Pancreas (tissue), 10 donors: ENCODE measurements at places on chromosomes 5 and 9. TPM values are rescaled to one million over a fixed set of nuclear protein-coding genes. Genes with fewer than 3 reads are reported as not detected.

- no peak for DNase-seq
Observed at GRCh38 chr5:23234197-23234596, 273.2 kb upstream of the PRDM9 start.

GRCh38 chr5:50727149-50727496 lies 60.7 kb downstream of the PARP8 start:
- DNase-seq = no peak

Gene SEMA6A
- 13.9 TPM for total RNA-seq

Gene FGF1
- total RNA-seq = 0.90 TPM

Gene CNTFR
- 0.12 TPM for total RNA-seq

DNA sequence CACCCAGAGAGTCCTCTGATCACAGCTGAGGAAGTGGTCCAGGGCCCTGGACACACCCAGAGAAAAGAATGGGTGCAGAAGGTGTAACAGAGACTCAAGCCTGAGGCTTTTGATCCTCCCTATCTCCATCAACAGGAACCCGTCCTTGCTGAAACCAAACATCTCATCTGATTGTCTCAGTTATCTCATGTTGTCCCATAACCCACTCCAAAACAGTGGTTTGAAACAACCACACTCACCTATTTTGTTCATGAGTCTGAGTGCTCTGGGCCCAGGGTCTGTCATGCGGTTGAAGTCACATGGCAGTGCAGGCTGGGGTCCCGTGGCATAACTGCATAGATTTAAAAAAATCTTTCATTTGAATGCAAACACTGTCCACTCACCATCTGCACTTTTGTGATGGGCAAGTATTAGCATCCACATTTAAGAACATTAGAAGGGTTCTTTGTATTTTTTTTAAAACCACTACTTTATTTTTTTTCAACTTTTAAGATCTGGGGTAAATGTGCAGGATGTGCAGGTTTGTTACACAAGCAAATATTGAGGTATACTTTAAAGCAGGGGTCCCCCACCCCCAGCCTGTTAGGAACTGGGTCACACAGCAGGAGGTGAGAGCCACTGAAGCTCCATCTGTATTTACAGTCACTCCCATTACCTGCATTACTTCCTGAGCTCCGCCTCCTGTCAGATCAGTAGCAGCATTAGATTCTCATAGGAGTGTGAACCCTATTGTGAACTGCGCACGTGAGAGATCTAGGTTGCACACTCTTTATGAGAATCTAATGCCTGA lies 255.8 kb downstream of the ROR2 start:
- DNase-seq = no peak

Gene FGF10
- total RNA-seq = 5.8 TPM

- DNase-seq = no peak
Observed at GRCh38 chr9:129391221-129391661, 213.2 kb upstream of the IER5L start.

GRCh38 chr5:73375949-73376348 lies 72.6 kb downstream of the FOXD1 start:
- DNase-seq = no peak

DNA sequence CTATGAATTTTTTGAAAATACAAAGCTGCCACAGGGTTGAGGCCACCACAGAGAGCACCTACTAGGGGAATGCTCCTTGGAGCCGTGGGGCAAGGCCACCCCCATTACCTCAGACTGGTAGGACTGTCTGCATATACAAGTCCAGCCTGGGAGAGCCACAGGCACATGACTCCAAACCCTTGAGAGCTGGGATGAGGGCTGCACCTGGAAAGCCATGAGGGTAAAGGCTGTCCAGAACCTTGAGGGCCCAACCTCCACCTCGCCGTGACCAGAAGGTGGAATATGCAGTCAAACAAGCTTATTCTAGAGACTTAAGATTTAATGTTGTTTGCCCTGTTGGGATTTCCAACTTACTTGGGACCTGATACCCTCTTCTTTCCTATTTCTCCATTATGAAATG lies 69.5 kb upstream of the TSLP start:
- no peak for DNase-seq

DNA sequence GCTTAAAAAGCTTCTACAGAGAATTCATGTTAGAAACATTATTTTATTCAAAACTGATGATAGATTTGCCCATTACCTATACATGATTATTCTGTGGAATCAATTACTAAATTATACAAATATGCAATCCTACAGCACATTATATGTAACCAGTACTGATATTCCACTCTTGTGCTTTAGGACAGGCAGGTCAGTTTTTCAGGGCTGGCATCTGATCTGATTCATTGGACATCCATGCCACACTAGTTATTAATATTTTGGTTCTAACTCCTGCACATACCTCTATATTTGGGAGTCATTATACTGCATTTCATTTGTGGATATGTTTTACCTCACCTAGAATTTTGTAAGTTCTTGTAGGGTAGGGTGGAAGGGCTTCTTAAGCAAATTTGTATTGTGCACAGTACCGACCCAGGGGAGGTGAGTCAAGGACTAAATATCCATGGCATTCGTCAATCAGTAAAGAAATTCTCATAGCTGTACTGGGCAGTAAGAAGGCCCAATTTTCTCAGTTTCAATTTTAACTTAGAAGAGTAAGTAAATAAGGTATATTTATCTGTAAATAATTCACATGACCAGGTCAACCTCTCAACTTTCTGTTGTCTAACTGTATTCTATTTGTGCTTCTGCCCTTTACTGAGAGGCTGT lies 33.5 kb downstream of the ELOVL7 start:
- no peak for DNase-seq

GRCh38 chr5:66933066-66933465 lies 263.5 kb downstream of the CD180 start:
- no peak for DNase-seq

DNA sequence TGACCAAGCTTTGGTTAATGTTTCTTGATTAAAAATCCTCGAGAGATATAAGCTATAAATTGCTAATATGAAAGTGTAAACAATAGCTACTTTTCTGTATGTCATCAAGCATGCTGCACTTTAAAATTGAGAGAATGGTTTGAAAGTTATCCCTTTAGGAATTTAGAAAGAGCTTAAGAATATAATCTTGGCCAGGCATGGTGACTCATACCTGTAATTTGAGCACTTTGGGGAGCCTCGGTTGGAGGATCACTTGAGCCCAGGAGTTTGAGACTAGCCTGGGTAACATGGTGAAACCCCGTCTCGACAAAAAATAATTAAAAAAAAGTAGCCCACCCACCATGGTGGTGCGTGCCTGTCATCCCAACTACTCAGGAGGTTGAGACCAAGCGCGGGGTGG lies 12.2 kb upstream of the MROH2B start:
- no peak for DNase-seq

DNA sequence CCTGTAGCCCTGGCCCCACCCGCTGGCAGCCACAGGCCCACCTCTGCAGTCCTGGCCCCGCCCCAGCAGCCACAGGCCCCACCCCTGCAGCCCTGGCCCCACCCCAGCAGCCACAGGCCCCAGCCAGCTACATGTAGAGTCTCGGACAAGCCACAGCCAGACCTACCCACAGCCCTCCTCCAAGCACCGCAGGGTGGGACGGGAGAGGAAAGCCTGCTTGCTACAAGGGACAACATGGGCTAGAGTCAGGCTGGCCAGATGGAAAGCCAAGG lies 49.5 kb upstream of the SARDH start:
- DNase-seq = no peak

GRCh38 chr5:146025114-146025680 lies 80.2 kb downstream of the PLAC8L1 start:
- peak; percentile 66 for DNase-seq

GRCh38 chr5:146059460-146060220 lies 45.7 kb downstream of the PLAC8L1 start:
- DNase-seq = no peak

GRCh38 chr5:135138116-135138850 lies 104.3 kb upstream of the PITX1 start:
- DNase-seq = no peak

GRCh38 chr5:171120986-171121622 lies 187.9 kb upstream of the TLX3 start:
- no peak for DNase-seq

Gene GPR151
- not detected for total RNA-seq

Gene MEF2C
- total RNA-seq = 2.6 TPM

DNA sequence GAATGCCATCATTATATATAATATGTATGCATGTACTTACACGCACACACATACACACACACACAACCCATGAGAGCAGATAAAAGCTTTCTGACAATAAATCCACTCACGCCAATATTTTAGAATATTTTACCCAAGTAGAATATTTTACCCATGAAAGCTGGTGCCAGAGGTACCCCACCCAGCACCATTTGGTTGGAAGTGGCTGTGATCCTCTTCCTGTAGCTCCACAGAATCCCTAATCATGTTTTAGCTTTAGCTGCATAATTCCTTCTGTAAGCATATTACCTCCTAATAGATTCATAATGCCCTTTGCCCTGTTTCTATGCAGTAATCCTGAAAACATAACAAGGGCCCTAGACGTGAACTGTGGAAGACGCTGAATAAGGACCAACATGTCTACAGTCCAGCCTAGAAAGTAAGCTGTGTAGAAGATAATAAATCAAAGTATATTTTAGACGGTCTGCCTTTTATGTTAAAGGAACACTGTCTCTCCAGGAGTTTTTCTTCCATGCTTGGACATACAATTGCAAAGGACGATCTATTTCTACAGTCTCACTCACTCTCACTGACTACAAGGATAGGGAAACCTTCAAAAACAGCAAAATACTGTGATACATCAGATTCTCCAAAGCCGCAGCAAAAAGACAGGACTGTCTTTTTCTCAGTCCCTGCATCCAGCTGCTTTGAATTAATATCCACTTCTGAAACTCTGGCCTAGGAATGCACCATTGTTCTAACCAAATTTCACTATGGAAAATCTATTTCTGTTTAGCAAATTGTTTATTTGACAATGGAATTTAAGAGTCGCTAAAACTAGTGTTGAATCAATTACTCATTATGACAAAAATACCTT lies 98.2 kb downstream of the USP20 start:
- DNase-seq = no peak

GRCh38 chr9:79127661-79128060 lies 444.1 kb upstream of the TLE4 start:
- DNase-seq = no peak

Gene IARS1
- 30.3 TPM for total RNA-seq

Gene C9
- not detected for total RNA-seq

Gene C8G
- 0.43 TPM for total RNA-seq

GRCh38 chr9:130042406-130042884 lies 544 bp downstream of the FNBP1 start:
- peak; percentile 53 for DNase-seq

GRCh38 chr5:67875601-67876000 lies 340.0 kb upstream of the PIK3R1 start:
- DNase-seq = no peak

Gene MAML1
- 11.5 TPM for total RNA-seq

DNA sequence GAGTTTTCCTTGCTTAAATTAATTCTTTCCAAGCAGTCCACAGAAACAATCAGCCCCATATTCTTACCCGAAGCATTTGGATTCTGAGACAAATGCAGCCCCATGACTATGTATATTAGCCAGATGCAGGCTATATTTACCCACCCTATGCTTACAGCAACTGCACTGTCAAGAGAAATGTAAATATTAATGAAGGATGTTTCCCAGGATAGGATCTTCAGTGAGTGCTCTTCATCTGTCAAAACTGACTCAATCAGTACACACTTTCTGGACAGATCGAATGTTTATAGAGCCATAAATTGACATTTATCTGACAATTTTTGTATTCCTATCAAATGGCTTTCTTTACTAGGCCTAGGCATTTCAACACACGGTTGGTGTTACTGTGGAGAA lies 725.3 kb upstream of the SEMA6A start:
- no peak for DNase-seq

Gene IFNA2
- not detected for total RNA-seq

GRCh38 chr9:127526655-127527559 lies 75.6 kb downstream of the LRSAM1 start:
- no peak for DNase-seq

DNA sequence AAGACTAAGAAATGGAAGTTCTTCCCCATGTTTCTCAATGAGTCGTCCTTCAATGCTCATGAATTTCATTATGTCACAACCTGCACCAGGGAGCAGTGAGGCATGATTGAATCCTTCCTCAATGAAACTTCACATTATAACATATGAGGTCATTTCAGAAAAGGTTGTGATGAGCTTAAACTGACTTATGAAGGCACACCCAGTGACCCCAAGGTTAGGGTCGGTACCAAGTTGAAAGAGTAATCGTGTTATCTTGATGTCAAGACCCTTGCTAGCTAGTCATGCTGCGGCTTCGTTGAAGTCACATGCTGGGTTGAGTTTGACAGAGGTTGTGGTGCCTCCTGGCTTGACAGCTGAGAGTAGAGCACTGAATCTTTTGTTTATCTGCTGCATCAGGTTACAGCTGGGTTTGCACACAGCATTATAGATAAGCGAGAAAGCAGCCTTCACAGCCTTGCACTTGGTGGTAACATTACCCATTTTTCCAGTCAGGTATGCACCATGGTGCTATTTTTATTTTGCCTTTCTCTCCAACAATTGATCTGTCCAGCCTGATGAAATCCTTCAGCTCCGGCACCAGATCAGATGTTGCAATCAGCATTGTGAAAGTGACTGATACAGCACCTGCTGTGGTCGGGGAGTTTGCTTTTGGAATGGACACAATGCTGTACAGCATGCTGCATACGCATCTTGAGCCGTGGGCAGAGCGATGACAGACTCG lies 133.2 kb downstream of the ERCC6L2 start:
- DNase-seq = no peak

Gene CCDC192
- not detected for total RNA-seq

DNA sequence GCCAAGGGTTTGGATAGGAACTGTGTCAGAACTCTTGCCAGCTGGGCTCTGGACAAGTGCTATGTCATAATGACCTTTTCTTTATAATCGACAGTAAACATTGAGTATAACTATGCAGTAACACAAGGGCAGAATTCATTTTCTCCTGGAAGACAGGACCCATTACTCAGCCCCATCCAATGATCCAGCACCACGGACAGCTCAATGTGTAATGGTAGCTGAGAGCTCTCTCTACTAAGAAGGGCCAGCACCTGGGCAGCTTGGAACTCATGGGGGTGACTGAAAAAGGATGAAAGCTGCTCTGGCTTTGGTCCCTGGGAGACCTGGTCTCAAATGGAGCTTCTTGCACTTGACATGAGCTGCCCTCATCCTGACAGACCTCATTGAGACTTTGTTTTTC lies 347.8 kb downstream of the TRIM32 start:
- no peak for DNase-seq

Gene PCDHA1
- total RNA-seq = 0.09 TPM

Gene SHROOM1
- 12.7 TPM for total RNA-seq

- DNase-seq = no peak
Observed at GRCh38 chr9:131543141-131543540, 2.2 kb upstream of the PRRT1B start.

- no peak for DNase-seq
Observed at GRCh38 chr9:105141146-105141975, 103.1 kb upstream of the SLC44A1 start.
